ENCODE measurements at places on chromosomes 7 and 10. TPM values are rescaled to one million over a fixed set of nuclear protein-coding genes. Genes with fewer than 3 reads are reported as not detected.

GRCh38 chr7:47758546-47758945, 176.6 kb upstream of the TNS3 start:
- no peak for DNase-seq

CCZ1B gene
- 5.8 TPM for total RNA-seq

GRCh38 chr7:4612939-4613841, 68.9 kb upstream of the FOXK1 start:
- peak; percentile 25 for DNase-seq

ZNF239 gene
- 9.2 TPM for total RNA-seq

DNA sequence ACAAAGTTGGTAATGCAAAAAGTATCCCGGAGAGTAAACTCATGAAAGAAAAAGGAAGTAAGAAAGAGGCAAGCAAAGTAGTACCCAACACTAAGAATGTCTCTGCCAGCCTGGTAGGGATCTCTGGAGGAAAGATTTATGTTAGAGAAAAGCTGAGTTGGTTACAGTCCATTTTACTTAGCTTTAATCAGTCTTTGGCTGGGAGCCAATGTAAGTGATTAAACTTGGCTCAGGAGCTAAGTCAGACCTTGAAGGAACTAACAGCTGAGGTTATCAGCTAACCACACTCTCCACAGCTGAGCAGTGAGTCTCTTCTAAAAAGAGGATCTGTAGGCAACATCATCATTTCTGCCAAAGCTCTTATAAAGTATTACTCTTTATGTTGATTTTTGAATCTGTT, 148.0 kb downstream of the ANKRD7 start:
- no peak for DNase-seq

DNA sequence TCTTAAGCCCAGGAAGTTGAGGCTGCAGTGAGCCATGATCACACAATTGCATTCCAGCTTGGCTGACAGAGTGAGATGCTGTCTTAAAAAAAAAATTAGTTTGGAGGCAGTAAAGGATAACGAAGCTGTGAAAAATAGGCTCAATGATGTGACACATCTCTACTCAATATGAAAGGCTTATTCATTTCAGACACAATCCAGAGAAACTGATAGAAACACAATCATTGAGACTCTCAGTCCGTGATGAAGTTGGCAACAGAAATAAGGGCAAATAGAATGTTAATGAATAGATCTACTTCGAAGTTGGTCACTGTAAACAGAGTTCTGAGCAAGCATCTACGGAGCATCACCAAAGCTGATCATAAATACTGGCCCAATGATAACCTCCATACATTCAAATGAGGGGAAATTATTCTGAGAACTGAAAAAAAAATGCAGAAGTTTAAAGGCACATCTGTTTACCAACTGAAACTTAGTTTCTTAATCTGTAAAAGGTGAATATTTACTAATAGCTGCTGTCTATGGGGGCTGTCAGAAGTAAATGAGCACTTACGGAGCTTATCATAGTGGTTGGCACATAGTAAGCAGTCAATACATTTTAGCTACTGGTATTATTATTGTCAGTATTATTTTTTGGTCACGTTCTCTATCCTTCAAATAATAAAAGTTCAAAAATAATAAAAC, 70.4 kb downstream of the AKR1B1 start:
- no peak for DNase-seq

HOXA7 gene
- total RNA-seq = 1.7 TPM

FOXI2 gene
- not detected for total RNA-seq

RELN gene
- 3.1 TPM for total RNA-seq

GRCh38 chr10:137606-138005, 2.4 kb downstream of the ZMYND11 start:
- no peak for DNase-seq

ADRA2A gene
- total RNA-seq = not detected

DNA sequence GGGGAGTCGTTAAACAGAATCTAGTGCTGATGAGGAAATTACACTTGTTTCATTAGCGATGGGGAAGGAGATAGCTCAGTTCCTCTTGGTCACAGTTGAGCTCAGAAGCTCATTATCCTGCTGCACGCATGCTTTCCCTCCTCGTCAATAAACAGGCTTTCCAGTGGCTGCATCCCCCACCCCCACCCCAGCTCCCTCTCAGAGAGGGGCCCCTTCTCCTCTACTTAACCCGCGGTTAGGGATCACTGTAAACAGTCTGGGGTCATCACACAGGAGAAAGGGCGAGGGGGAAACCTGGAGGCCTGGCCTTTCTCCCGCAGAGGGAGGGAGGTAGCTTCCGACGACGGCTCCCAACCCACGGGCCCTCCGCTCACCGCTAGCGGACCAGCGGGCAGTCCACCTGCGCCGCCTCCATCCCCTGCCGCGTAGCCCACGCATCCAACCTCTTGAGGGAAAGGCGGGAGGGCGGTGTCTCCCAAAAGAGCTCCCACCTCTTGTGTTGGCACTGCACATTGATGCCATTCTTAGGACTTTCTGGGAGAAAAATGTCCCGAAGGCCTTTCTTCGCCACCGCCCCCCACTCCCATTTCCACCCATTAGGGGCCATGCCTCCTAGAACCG, 80.8 kb downstream of the PAX2 start:
- DNase-seq = no peak

DNA sequence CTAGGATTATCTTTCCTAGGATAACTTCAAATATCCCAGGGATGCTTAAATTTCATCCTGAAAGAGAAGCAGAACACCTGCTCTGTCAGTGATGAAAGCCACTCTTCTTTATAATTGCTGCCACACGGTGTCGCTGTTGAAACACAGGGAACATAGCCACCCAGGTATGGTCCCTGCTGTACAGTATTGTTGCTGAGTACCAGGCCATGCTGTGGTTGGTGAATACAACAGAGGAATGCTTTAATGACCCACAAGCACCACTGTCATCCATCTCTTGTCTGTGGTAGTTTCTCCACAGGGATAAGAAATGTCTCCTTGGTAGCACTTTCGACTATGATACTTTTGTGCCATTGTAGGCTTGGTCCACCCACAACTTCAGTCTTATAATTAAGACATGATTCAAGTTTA, 70.6 kb upstream of the STARD3NL start:
- DNase-seq = peak; percentile 32

DNA sequence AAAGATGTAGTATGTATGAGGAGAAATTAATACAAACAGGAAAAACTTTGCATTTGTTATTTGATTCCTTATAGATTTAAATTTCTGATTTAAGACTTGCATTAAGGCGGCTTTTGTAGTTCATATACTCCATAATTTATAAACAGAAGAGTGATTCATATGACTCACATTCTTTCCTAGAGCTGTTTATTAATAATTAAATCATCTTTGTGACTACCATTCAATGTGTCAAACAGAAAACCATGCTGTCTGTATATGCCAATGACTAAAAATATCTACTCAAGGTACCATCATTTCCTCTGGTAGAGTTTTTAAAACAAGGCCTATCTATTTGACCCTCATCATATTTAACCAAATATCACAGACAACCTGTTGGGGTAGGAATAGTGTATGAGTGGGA, 501.7 kb downstream of the PARD3 start:
- no peak for DNase-seq

GRCh38 chr7:106283831-106284713, 711 bp downstream of the NAMPT start:
- peak; percentile 34 for DNase-seq

DNA sequence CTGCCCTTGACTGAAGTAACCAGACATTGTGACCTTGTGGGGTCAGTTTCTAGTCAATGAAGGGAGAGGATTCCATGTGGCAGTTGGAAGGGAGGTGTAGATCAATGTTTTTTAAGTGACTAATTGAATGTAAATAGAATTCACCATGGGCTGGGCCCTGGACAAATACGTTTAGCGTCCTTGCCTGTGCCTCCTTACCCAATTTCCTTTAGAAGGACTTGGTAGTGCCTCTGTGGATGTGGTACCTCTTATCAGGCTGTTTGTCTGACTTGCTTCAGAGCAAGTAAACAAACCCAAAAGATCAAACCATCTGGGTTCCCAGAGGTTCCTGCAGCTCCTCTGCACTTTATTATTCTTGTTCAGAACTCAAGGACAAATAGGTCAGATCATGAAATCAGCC, 4.3 kb upstream of the KAT6B start:
- no peak for DNase-seq

IFIT2 gene
- total RNA-seq = 18.7 TPM

GRCh38 chr7:50567715-50568261, 2.6 kb upstream of the DDC start:
- no peak for DNase-seq

TAS2R41 gene
- total RNA-seq = not detected

DNA sequence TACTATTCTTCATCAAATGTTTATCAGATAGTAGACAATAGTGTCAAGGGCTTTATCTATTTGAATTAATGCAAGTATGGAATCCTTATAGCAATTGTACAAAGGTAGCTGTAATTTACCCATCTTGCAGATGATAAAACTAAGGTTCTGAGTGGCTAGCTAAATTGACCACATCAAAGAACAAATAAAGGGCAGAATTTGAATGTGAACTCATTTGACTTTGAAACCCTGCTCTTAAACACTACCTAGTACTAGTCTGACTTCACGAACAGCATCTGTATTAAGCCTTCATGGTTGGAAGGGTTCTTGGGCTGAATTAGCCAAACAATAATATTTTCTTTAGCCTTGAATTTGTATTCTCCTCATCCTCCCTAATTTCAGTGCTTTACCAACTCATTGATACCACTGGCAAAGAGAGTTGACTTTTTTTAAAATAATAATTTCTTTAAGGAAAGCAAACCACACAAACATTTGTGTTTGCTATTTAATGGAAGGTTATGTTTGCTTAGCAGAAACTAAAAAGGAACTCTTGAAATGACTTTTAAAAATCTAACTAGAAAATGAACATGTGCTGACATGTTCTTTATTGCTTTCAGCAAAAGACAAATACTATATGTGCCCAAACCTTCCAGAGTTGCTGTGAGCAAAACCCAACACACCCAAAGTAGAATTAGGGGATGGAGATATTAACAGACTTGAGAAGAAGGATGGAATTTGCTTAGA, 322.6 kb downstream of the RNLS start:
- DNase-seq = no peak

GRCh38 chr7:135352285-135352684, 118.6 kb downstream of the STRA8 start:
- DNase-seq = no peak

- no peak for DNase-seq
Observed at GRCh38 chr7:85135977-85136376, 50.9 kb downstream of the SEMA3D start.

UCMA gene
- not detected for total RNA-seq

DNA sequence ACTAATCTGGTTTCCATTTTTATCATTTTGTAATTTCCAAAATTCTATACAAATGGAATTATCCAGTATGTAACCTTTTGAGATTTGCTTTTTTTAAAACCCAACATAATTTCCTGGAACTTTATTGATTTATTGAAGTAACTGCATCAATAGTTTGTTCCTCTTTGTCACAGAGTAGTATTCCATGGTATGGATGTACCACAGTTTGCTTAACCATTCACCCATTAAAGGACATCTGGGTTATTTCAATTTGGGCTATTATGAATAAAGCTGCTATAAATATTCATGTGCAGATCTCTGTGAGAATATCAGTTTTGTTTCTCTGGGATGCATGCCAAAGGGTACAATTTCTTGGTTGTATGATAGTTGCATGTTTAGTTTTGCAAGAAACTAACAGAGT, 2.9 kb downstream of the GPNMB start:
- DNase-seq = no peak

DNA sequence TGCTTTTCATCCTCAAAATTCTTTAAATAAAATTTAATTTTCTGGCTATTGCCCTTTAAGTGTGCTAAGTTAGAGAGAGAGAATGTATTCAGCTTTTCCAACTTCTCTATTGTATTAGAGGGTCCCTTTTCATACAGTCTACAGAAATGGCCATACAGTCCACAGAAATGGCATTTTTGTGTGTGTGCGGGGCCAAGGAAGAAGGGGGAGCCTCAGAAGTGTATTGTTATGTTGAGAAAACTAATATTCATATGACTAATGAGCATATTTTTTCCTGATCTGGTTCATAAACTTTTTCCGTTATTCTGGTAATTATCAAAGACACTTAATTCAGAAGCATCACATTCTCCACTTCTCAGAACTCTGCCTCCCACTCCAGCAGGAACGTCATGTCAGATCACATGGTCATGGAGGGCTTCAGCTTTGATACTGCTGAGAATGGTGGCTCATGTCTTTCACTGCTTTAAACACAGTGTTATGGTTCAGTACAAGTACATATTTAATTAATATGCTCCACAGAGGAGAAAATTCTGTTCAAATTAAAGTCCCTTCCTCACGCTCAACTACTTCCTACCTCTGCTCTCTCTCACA, 37.1 kb downstream of the ELMO1 start:
- no peak for DNase-seq

GTF2I gene
- 57.8 TPM for total RNA-seq

GRCh38 chr7:158355456-158356065, 232.1 kb downstream of the PTPRN2 start:
- no peak for DNase-seq

PLAC9 gene
- total RNA-seq = 3.8 TPM

GRCh38 chr10:119028900-119029612, 458 bp upstream of the NANOS1 start:
- DNase-seq = peak; percentile 85

DNA sequence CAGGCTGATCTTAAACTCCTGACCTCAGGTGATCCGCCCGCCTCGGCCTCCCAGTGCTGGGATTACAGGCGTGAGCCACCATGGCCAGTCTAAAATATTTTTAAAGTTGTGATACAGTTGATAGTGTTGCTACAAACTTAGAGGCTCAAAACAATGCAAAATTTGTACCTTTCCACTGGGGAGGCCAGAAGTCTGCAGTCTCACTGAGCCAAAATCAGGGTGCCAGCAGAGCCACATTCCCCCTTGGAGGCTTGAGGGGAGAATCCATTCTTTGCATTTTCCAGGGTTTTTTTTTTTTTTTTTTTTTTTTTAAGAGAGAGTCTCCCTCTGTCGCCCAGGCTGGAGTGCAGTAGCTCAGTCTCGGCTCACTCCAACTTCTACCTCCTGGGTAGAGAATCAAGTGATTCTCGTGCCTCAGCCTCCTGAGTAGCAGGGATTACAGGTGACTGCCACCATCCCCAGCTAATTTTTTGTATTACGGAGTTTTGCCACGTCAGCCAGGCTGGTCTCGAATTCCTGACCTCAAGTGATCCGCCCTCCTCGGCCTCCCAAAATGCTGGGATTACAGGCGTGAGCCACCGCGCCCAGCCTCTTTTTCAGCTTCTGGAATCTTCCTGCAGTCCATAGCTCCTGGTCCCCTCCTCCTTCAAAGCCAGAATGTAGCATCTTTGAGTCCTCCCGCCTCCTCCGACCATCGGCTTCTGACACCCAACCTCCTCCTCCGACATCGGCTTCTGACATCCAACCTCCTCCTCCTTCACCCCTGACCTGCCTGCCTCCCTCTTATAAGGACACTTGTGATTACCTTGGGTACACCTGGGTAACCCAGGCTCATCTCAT, 37.2 kb downstream of the KLRG2 start:
- DNase-seq = no peak

CPN1 gene
- not detected for total RNA-seq

GPRIN2 gene
- not detected for total RNA-seq

- no peak for DNase-seq
Observed at GRCh38 chr7:73565675-73566340, 8.3 kb upstream of the BCL7B start.

GRCh38 chr10:7264313-7264756, 146.5 kb downstream of the SFMBT2 start:
- peak; percentile 33 for DNase-seq

Data from MG63 (cell line).